ENCODE measurements at places on chromosomes 5 and 9. TPM values are rescaled to one million over a fixed set of nuclear protein-coding genes. Genes with fewer than 3 reads are reported as not detected.
A peak's percentile ranks its signal among the peaks of the same experiment; 100 is the strongest.

Gene NEUROG1
- polyA plus RNA-seq = not detected

DNA sequence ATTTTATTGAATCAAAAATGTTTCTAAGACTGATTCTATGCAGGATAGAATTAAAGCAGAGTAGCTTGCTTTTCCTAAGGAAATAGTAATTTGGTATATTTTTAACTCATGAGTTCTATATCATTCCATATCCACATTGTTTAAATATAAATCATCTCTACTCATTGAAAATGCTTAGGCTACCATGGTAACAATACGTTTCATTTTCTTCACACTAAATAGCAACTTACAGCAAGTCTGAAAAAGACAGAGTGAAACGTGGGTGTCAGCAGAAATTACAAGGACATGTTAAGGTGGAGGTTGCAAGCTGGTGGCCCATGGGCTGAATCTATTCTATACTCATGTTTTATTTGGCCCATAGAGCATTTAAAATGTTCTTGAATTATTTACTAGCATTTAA is 487.9 kb downstream of the ARHGEF28 start:
- DNase-seq = no peak

Gene DNAJC25
- 11.4 TPM for polyA plus RNA-seq

Gene GRPEL2
- not detected for polyA plus RNA-seq

- DNase-seq = no peak
Observed at GRCh38 chr9:93976973-93977372, 21.8 kb upstream of the BARX1 start.

- DNase-seq = peak; percentile 76
Observed at GRCh38 chr5:136001466-136001981, 27.3 kb upstream of the TGFBI start.

DNA sequence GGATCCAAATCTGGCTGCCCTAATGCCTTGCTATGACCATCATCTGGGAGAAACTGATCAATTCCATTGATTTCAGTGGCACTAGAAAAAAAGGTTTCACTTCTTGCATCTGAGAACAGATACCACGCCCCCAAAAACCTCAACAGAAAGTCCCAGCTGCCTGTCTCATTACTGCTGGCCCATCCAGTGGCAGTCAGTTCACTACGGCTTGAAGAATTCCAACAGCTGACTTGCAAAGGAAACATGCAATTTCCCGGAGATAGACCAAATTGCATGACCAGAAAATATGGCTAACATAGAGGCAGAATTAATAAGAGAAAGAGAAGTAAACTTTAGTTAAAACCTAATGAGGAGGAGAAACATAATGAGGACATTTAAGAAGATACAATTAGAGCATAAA is 48.6 kb downstream of the UGCG start:
- DNase-seq = no peak

GRCh38 chr5:55036477-55036876 is 12.4 kb downstream of the GZMK start:
- DNase-seq = no peak

DNA sequence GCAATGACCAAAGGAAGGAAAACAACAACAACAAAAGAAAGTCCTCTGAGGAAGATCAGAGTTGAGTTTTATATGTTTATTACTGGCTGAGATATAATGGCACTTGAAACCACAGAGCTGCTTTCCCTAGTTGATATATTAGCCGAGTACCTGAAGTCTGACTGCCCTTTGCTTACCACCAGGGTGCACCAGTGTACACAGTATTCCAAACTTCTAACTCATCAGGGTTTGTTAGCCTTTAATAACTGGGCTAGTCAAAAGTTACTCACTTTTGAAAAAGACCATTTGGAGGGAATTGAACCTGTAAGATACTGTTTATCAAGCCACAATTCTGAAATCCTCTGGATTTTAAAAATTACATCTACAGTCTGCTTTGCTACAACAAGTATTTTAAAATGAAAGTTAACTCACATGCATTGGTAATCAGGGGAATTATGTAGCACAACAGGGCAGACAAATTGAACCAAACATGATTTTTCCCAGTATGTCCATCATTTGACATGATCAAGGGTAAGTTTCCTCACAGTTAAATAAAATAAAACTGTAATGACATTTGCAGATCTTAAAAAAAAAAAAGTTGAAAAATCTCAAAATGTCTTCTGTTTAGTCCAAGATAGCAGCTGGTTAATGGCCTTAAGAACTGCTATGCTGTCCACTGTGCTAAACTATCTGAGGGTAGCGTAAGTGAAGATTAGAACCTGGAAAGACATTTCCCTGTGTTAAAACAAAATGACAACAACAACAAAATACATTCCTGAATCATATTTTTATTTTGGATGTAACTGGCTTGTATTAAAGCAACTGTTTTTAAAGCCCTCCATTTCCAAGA is 57.3 kb upstream of the C6 start:
- DNase-seq = peak; percentile 41

- no peak for DNase-seq
Observed at GRCh38 chr9:98236901-98237487, 18.5 kb downstream of the TBC1D2 start.

Gene LRRC8A
- 22.2 TPM for polyA plus RNA-seq

Data from muscle of arm (tissue), 14 donors.